Keratinocyte (primary cell): ENCODE measurements at places on chromosomes 16 and 17.

GRCh38 chr16:89194340-89195311, 5.7 kb downstream of the SLC22A31 start:
- H3K4me3 ChIP-seq: no peak overlapping the region
- H3K4me1 ChIP-seq: no peaks in the 10 kb centered on the region
- no peak overlapping the region for H3K27ac ChIP-seq
- no peaks in the 10 kb centered on the region for H3K36me3 ChIP-seq
- no peak for DNase-seq
- H3K27me3 ChIP-seq: peaks cover 16% of the 10 kb centered on the region

DNA sequence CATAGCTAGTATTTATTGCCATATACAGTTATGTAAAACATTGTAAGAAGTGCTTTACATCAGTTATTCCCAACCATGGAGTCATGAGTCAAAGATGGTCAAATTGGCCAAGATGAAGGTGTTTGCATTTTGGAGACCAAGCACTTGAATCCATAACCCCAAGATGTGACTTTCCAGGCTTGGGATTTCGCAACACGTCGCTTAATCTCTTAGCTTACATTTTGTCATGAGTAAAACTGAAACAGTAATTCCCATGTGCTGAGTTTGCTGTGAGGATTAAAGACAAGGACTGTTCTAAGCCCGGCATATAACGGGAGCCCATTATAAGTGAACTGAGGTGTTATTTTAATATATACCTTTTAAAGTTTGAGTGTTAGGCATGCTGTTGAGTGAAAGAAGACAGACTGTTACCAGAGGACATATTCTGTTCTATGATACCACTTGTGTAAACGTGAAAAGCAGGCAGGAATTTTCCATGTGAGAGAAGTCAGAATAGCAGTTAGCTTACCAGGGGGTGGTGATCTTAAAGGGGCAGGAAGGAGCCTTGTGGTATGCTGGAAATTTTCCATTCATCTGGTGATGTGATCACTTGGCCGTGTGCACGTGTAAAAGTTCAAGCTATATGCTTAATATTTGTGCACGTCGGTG, 484.9 kb downstream of the WWOX start:
- H3K4me1 ChIP-seq: no peaks in the 10 kb centered on the region
- H3K27me3 ChIP-seq: no peaks in the 10 kb centered on the region
- H3K27ac ChIP-seq: no peak overlapping the region
- H3K36me3 ChIP-seq: no peaks in the 10 kb centered on the region
- DNase-seq: no peak

- H3K27me3 ChIP-seq: no peaks in the 10 kb centered on the region
- H3K4me1 ChIP-seq: peaks cover 40% of the 10 kb centered on the region
- H3K36me3 ChIP-seq: no peaks in the 10 kb centered on the region
- DNase-seq: no peak
- H3K4me3 ChIP-seq: no peak overlapping the region
These were observed 6.4 kb downstream of the NHERF1 start for GRCh38 chr17:74754832-74755231.

DNA sequence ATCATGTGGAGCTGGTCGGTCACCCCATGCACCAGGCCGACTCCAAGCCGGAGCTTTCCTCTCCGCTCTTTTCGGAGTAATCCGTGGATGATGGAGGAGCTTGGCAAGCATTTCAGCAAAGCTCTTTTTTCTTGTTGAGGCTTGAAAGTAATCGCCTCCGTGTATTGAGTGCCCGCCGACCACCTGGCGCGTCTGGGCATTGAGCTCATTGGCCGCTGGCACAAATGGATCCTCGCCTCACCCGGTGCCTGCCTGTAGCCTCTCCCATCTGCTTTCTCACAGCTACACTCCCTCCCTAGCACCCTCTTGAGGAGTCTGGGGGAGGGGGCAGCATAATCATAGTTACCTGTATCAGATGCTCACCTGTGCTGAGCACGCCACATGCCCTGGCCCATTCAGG, 148.9 kb downstream of the CMIP start:
- peaks cover 4% of the 10 kb centered on the region for H3K36me3 ChIP-seq
- no peak for DNase-seq
- H3K4me3 ChIP-seq: no peak overlapping the region
- H3K4me1 ChIP-seq: peaks cover 15% of the 10 kb centered on the region

DNA sequence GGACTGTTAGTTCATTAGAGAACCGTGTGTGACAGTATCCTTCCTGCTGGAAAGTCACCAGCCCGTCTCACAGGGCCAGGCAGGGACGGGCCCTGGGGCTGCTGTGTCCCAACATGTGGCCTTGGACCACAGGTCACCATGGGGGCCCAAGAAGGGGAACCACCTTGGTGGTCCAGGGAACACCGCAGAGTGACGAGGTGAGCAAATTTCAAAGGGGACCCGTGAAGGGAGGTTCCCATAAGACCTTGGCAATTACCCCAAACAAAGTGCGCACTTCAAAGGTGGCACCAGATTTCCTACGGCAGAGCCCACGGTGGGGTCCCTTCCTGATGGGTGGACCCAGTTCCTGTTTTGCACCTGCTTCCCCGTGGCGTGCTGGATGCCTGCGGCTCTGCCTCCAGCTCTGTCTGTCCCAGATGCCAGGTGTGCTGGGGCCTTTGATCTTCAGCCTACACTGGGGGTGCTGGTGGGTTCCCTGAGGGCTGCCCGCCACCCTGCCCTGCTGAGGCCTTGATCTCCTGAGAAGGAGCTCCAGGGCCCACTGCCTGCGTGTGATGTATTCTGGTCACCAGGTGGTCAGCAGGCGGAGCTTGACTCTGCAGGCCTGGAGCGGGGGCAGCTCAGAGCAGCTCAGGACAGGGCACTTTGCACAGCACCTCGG, 27.0 kb downstream of the SLC7A5 start:
- peaks cover 21% of the 10 kb centered on the region for H3K4me1 ChIP-seq
- DNase-seq: no peak
- H3K4me3 ChIP-seq: no peak overlapping the region
- H3K36me3 ChIP-seq: peaks cover 57% of the 10 kb centered on the region
- H3K27ac ChIP-seq: no peak overlapping the region

DNA sequence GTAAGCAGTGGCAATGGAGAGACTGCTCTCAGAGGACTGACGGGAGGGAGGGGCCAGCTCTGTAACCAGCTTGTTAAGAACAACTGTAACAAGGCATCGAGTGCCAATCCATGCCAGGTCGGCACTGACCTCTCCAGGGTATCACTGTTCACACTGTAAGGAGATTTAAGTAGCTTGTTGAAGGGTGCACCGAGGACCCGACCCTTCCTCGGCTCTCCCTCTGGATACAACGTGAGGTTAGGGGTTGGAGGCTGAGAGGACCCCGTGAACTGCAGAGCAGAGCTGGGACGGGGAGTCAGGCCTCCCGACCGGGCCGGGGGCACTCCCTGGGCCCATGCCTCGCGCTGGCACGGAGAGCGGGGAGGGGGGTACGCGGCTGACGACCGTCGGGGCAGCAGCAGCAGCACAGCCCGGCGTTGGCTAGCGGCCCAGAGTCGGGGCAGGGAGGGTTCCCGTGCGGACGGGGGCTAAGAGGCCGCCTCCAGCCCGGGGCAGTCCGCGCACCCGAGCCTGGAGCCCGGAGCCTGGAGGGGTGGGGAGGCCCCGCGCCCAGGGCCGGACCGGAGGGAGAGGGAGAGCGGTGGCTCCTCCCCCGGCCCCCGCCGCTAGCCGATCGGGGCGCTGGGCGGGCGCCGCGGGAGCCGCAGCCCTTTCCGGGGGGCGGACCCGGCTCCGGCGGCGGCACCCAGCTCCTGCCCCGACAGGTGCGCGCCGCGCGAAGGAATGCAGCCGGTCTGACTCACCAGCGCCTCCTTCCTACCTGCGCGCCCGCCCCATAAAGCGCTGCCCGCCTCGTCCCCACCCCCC, at the start of gene ITGB4:
TSS of gene ITGB4 (plus strand) at position 804 of the 807 bp plus-strand sequence. CDS start 3,245 bp downstream, outside the sequence.
- no peaks in the 10 kb centered on the region for H3K27me3 ChIP-seq
- peak within 1 kb of the TSS; percentile 94 for H3K27ac ChIP-seq
- H3K4me1 ChIP-seq: peaks cover 31% of the 10 kb centered on the region

DNA sequence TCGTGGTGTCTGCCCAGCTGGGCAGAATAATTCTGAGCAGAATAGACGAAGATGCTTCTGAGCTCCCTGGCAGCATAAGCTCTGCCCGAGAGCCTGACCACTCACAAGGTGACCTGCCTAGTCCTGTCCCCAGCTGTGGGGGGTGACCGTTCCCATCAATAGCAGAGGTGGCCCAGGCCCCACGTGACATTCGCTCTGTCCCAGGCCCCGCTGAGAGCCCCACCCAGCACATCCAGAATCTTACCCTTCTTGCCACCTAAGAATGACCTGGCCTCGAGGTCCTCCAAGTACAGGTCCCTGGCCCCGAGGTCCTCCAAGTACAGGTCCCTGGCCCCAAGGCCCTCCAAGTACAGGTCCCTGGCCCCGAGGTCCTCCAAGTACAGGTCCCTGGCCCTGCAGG, 695 bp upstream of the TMEM204 start:
- peaks cover 7% of the 10 kb centered on the region for H3K36me3 ChIP-seq
- H3K27ac ChIP-seq: no peak overlapping the region
- no peak for DNase-seq
- H3K4me3 ChIP-seq: no peak overlapping the region
- peaks cover 6% of the 10 kb centered on the region for H3K27me3 ChIP-seq
- H3K4me1 ChIP-seq: peaks cover 49% of the 10 kb centered on the region

GRCh38 chr17:52147431-52147830, 11.1 kb downstream of the CA10 start:
- no peak for DNase-seq
- H3K27me3 ChIP-seq: no peaks in the 10 kb centered on the region
- H3K4me1 ChIP-seq: peaks cover 63% of the 10 kb centered on the region
- no peaks in the 10 kb centered on the region for H3K36me3 ChIP-seq

DNA sequence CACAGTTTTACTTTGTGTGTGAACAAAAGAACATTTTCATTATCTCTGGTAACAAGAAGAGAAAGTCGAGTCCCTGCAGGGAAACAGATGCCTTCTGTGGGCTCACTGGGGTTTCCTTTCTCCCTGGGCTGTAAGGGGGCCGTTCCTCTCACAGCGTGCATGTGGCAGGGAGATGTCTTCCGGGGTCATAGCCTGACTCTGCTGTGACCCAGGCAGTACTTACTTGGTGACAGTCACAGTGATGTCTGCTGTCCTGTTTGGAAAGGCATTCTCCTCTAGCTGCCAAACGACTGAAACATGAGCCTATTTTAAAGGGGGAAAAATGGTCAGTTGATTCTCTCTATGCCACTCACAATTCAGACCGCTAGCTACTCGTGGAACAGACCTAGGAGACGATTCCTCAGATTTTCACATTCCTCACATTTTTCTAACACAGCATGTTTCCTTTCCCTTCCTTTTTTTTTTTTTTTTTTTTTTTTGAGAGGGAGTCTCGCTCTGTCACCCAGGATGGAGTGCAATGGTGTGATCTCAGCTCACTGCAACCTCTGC, 7.3 kb downstream of the HASPIN start:
- H3K27me3 ChIP-seq: no peaks in the 10 kb centered on the region
- no peaks in the 10 kb centered on the region for H3K4me1 ChIP-seq
- DNase-seq: no peak
- peaks cover 15% of the 10 kb centered on the region for H3K36me3 ChIP-seq
- no peak overlapping the region for H3K27ac ChIP-seq
- H3K4me3 ChIP-seq: no peak overlapping the region

DNA sequence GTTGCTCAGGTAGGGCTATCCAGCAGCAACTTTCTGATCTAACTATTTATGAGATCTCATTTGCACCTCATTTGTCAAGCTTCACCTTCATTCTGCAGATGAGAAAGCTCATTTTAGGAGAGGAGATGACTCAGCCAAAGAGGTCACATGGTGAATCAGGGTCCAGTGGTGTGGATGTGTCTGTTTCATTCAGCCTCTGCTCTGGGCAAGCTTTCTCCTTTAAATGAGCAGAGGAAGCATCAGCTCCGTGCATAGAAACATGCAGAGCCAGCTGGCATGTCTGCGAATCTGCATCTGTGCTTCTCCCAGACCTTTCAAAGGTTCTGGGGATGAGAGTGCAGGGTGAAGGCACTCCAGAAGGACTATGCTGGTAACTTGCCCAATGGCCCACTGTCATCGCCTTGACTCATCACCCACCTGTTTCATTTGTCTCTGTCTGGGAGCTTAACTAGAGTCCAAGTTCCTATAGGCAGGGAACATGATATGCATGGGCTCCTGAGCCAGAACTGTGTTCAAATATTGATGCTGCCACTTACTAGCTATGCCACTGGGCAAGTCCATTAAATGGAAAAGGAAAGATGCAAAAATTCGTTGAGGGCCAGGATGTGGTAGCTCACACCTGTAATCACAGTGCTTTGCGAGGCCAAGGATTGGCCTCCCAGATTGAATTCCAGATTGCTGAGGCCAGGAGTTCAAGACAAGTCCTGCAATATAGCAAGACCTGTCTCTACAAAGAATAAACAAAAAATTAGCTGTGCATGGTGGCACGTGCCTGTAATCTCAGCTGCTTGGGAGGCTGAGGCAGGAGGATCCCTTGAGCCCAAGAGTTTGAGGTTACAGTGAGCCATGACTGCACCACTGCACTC, 67.1 kb upstream of the NLK start:
- H3K27me3 ChIP-seq: no peaks in the 10 kb centered on the region
- H3K4me3 ChIP-seq: no peak overlapping the region
- no peak for DNase-seq
- H3K27ac ChIP-seq: no peak overlapping the region

DNA sequence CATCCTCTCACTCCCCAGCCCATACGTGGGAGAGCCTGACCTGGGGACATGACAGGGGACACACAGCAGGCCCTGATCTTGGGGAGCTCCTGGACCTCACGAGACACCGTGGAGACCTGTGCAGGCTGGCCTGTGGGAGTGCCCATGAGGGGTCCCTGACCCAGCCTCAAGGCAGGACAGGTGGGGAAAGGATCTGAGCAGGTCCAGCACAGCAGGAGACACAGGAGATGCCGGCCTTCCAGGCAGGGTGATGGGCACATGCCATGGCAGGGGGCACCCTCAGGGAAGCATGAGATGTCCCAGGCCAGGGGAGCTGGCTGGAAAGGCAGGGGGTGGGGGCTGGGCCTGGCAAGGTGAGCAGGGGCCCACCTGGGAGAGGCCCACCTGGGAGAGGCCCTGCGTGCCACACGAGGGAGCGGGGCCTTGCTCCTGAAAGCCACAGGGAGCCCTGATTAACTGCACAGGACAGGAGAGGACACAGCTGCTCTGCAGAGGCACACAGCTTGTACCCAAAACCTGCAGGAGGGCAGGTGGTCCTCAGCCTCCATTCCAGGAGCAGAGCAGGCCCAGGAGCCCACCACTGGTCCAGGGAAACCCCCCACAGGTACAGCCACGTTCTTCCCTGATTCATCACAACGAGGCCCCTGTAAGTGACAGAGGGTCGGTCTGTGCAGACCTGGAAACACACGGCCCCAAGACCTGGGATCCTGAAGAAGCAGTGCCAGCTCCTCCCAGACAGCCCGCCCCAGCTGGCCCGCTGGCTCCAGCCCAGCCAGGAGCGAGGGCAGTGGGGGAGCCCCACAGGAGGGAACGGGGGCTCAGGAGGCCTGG, 26.6 kb upstream of the KRT17 start:
- no peaks in the 10 kb centered on the region for H3K27me3 ChIP-seq
- H3K4me3 ChIP-seq: no peak overlapping the region
- H3K36me3 ChIP-seq: no peaks in the 10 kb centered on the region
- H3K4me1 ChIP-seq: peaks cover 80% of the 10 kb centered on the region
- DNase-seq: no peak

DNA sequence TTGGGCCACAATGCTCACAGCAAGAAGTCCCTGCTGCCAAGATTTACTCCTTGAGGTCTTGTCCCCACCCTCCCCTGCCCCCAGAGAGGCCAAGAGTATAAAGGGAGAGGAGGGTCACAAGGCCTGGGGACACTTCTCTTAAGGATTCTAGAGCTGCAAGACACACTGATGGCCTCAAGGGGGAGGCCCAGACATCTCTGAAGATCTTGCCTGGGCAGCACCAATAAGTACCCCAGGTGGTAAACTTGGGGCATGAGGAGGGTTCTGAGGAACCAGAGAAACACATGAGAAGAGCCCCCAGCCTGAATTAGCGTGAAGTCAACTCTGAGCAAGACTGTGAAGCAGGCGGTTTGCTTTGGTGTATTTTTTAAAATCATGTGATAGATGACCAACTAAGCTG, 26.8 kb upstream of the MTMR4 start:
- H3K4me3 ChIP-seq: no peak overlapping the region
- H3K36me3 ChIP-seq: no peaks in the 10 kb centered on the region
- no peak overlapping the region for H3K27ac ChIP-seq
- no peak for DNase-seq
